ENCODE measurements at places on chromosomes 1 and 21.

DNA sequence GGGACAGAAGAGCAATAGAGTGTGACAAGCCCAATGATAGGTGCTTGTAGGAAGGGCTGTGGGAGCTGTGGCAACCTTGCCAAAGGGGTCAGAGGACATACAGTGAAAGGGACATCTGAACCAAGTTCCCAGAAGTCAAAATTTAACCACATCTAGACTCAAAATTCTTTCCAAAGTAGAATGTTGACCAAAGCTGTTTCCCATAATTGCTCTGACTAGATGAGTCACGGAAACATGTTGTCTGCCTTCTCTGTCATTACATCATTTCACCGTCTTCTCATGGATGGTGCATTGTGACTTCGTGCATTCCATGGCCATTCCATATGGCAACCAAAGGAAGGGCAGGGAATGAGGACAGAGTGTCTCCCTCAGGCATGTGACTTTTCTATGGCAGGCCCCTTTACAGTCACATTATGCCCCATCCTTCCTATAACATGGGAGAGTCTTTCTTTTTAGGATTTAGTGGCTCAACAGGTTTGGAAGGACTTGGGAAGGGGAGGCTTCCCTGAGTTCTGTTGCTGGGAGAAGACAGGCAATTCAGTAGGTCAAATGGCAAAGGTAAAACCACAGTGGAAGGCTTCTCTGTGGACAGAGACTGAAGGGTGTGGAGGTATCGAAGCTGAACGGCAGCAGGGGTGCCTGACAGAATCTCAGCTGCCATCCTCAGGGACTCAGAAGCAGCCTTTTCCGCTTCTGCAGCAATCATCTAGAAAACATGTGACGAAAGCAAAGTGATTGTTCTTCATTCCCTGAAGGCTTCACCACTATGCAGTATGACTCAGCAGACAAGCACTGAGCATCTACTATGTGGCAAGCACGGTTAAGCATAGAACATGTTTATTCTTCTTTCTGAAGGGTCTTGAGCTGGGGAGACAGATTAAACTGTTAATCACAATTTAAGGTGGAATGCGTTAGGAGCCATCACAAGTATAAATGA lies 24.7 kb downstream of the NPHS2 start:
- DNase-seq: peak; percentile 83

GRCh38 chr1:185926588-185926987 lies 192.4 kb downstream of the HMCN1 start:
- DNase-seq: peak; percentile 35

DNA sequence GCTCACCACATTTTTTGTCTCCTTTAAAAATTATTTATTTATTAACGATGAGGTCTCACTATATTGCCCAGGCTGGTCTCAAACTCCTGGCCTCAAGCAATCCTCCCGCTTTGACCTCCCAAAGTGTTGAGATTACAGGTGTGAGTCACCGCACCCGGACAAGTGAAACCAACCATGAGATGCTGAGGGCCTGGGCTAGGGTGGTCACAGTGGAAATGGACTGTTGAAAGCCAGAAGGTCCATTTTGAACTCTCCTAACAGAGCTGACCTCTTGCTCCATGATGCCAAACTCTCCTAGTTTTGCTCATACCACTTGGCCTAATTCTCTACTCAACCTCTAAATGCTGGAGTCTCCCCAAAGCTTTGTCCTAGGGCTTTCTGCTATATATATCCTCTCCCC lies 109.1 kb downstream of the SLC45A1 start:
- DNase-seq: no peak

GRCh38 chr1:110125810-110126209 lies 13.6 kb downstream of the UBL4B start:
- no peak for DNase-seq

DNA sequence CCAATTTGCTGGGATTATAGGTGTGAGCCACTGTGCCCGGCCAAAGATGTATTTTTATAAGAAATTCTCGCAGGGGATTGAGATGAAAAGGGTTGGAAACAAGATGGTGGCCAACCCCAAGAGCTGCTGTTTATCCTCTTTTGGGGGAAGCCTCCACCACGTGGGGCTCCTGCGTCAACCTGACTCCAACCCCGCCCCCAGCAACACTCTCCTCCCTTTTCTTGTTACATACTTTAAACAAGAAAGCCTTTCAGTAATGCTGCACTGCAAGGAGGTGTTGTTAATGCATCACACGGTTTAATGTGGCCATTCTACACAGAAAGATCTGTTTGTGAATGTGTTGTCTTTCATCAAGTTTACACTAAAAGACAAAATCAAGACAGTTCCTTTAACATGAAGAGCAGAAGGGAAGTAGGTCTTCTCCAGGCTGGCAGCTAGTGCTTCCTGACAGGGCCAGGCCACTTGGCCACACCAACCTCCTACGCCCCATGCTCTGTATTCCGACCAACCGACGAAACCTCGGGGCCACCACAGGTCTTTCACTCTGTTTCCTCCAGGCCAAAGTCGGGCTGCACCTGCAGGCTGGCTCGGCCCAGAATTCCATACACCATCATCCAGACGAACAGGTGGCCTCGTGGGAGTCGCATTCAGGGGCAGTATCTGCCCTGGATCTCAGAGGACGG lies 25.9 kb downstream of the C2CD2 start:
- DNase-seq: no peak

DNA sequence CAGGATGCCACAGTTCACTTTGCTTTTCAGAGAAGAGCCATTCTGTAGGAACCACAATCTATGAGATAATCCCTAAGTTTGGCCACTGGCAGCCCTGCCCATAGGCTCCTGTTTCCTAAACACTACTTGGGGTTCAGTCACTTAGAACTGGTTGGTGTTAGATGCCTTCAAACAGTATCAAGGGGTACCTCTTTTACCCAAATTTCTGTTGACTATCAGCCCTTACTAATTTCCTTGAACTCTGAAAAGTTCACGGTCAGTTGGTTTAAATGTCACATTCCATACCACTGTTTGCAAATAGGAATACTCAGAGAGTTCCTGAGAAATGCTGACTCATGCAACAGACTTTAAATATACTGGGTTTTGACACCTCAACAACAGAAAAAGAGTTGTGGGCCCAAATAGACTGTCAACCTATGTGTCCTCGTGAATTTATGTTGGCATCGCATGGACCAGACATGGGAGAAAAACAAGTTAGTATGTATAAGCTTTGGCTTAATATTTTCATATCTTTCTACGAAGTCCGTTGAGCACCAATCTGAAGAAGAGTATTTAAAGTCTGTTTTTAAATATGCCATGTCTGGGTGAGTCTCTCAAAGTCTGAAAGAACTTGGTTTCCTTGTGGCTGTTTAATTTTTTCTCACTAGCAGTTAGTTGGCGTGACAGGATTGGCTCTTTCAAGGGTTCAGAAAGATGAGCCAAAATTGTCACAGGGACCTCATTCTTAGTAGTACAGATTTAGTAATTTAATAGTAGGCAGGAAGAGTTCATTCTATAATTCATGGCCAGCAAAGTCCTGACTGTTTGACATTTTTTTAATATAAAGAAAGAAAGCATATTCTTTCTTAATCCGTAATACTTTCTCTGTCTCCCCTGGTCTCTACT lies 56.5 kb upstream of the ZNF326 start:
- peak; percentile 65 for DNase-seq
